ENCODE measurements at places on chromosomes 5 and 9.

GRCh38 chr5:98965226-98965625 lies 36.4 kb upstream of the CHD1 start:
- DNase-seq, result no peak

DNA sequence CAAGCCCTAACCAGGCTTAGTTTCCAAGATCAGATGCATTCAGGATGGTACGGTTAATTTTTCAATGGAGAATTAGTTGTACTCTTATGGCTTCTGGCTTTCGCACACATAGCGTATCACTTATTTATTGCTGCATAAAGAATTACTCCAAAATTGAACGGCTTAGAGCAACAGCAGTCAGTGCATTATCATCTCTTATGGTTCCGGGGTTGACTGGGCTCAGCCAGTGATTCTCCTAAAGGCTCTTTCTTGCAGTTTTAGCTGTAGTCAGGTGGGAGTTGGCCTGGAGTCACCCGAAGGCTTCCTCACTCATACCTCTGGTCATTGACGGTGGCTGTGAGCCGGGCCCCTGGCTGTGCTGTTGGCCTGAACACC lies 595 bp upstream of the GRHPR start:
- peak; percentile 20 for DNase-seq

DNA sequence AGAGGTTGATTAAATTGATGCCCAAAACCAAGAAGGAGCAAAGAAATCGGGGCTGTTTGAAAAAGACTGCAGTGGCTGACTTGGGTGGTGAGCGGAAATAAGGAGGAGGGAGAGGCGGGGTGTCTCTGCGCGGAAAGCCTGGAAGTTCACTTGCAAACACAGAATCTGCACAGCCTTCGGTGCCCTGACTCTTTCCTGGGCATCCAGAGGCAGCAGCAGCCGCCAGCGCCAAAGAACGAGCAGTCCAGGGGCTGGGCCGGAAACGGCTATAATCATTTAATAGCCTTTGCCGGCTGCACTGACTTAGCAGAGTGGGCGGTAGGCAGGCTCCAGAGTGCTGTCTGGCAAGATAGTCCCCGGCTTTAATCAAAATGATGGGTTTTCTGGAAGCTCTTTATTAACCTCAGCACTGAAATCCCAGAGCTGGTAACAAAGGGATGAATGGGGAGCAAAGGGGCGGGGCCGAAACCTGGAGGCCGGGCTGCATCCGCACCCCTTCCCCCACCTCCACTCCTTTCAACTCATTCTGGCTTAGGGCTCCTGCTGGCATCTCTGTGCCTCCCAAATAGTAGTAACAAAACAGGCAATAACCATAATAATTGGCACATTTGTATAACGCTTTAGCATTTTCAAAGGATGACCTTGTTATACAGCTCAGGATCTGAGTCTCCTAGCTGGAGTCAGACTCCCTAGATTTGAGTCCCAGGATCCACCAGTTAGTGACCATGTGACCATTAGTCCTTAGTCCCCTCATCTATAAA lies 35.7 kb downstream of the PCDHAC2 start:
- no peak for DNase-seq

GRCh38 chr9:23342291-23342690 lies 483.7 kb downstream of the ELAVL2 start:
- DNase-seq, result peak; percentile 1

- no peak for DNase-seq
These were observed 9.7 kb upstream of the MYOZ3 start for GRCh38 chr5:150651382-150651781.

- peak; percentile 50 for DNase-seq
These were observed 465.4 kb downstream of the RASEF start for GRCh38 chr9:82597241-82598203.

DNA sequence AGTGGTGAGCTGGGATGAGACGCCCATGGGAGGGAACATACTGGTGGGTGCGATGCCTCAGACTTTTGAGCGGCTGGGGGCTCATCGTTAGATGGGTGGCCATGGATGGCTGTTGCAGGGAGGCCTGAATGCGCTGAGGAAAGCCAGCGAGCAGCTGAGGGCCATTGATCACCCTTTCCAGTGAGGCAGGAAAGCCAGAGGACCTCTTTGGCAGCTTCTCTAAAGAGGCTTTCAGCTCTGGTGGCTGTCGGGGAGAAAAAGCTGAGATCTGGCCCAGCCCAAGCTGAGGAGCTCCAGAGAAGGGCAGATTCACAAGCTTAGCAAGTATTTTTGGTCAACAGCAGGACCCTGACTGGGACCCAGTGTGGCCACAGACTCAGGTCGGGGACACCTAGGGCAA lies 13.3 kb upstream of the VAV2 start:
- DNase-seq, result no peak

DNA sequence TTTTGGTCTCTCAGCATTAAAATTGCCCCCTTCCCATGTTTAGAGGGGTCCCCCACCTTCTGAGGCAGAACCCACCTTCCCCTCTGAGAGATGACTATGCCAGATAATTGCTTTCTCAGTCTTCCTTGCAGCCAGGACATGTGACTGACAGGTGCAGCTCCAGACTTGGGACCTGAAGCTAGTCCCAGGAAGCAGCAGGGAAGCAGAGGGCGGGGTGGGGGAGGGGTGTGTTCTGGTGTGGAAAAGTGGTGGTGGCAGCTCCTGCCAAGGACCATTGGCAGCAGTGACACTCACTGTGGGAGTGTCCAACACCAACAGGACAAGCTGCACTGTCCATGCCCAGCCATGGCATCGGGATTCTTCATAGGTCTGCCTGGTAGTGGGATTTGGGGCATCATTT lies 2.3 kb downstream of the EIF4E1B start:
- no peak for DNase-seq

GRCh38 chr9:114047717-114048116 lies 30.4 kb downstream of the AMBP start:
- DNase-seq, result no peak

DNA sequence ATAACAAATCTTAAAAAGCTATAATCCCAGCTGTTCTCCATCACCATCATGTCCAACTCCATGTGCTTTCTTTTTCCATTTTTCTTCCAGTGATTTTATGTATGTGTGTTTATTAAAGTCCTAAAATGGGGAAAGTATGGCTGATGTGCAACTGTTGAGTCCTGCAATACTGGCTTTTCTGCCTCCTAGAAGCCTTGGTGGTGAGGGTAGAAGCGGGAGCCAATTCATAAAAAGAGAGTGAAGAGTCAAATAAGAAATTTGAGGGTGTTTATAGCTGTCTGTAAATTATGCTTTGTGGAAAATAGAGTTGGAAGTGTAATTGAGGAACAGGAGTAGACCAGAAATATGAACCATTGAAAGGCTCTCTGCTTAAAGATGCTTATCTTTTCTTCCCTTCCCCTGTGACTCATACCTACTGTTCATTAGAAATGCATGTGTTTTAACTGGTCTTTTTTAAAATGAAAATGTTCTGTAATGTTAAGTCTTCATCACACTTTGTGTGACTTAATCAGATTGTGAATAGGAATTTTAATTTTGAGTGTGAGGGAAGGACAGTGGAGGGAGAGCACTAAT lies 80.1 kb downstream of the ZCCHC7 start:
- DNase-seq, result peak; percentile 54

DNA sequence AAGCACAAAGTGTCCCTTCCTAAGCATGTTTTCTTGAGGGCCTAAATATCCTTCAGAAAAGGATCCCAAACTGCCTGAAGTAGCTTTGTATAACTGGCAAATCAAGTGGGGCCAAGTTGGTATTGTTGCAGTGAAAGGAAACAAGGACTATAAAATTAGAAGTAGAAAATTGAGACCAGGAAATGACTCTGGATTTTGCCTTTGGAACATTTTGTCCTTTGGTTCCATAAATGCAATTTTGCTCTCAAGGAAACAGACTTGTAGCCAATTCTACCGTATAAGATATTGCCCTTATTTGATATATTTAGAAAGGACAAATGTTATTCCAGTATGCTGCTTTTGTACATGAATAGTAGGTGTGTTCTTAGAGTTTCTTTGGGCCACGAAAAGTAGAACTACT lies 34.4 kb downstream of the RABGAP1 start:
- DNase-seq, result no peak

GRCh38 chr5:2550509-2550908 lies 201.0 kb downstream of the IRX2 start:
- DNase-seq, result no peak

GRCh38 chr9:103371152-103371551 lies 376.0 kb downstream of the CYLC2 start:
- DNase-seq, result no peak

GRCh38 chr5:107401470-107402122 lies 269.1 kb downstream of the EFNA5 start:
- no peak for DNase-seq

- no peak for DNase-seq
These were observed 57.2 kb downstream of the COL5A1 start for GRCh38 chr9:134698587-134699342.

GRCh38 chr9:12775679-12776512 lies 1.1 kb downstream of the LURAP1L start:
- DNase-seq, result peak; percentile 89

DNA sequence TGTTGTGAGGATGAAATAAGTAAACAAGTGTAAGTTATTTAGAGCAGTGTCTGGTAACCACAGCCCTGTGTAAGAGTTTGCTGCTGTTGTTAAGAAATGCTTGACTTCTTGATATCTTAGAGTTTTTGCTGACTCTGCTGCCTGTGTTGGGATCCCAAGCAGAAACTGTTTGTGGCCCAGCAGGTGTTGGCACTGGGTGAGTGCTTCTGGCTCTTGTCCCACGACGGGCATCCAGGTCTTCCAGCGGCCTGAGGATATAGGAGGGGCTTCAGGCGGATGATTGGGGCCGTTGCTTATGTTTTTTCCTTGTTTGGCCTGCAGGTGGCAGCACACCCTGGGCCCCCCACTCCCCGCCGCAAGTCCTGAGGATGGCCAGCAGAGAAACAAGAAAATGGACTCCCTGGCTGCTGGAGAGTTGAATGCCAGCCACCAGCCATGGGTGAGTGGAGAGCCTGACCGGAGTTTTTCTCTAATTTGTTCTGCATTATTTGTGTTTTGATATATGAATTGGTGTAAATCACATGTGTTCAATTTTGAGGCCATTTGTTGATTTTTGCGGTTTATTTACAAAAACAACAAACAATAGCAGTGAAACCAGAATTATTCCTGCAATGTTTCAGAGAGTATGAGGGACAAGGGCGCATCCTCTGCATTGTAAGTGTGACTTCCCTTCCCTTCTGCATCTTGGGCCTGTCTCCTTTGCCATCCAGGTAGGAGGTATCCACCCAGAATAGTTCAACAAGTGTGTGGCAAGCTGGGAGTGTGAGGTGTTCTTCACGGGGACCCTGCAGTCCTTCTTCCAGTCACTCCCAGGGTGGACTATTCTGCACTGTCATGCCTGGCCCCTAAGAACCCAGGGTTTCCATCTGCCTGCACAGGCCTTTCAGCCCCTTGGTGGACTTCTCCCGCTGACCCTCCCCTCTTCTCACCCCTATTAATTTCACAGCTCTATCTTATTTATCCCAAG lies 50.3 kb downstream of the SLC22A5 start:
- peak; percentile 80 for DNase-seq

DNA sequence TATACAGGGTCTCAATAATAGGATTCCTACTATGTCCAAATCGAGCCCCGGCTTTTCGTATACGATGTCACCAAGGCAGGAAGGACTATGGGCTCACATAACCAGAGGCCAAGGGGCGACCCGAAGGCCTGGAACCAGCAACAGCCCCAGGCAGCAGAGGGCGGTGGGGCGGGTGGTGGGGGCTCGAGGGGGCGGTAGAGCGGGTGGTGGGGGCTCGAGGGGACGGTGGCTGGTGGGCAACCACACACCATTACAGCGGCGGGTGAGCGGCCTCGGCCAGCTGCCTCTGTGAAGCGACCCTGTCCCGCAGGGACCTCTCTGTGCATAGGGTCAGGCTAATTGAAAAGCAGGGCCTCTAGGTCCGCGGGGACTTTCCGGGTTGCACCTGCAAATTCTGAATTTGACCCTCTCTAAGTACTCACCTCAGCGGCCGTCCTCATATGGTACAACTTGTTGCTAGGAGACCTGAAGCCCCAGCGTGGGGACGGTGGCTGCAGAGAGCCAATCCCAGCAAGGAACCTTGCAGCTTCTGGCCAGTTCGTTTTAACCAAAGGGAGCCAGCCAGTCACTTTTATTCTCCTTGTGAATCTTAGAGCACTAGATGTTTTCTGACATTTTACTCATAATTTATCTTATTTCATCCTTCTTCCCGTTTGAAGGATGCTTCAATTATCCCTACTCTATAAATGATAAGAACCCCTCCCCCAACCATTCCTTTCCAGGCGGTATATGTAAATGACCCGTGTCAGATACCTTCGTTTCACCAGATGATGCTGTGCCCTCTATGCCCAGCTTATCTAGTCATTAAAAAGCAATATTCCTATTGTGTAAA lies at the start of gene NME5:
NME5 (minus strand) TSS at position 480 of the 832 bp plus-strand sequence. CDS start 648 bp downstream, outside the sequence.
- DNase-seq, result peak; percentile 79

GRCh38 chr9:119157196-119157595 lies 212.0 kb downstream of the BRINP1 start:
- DNase-seq, result peak; percentile 57

DNA sequence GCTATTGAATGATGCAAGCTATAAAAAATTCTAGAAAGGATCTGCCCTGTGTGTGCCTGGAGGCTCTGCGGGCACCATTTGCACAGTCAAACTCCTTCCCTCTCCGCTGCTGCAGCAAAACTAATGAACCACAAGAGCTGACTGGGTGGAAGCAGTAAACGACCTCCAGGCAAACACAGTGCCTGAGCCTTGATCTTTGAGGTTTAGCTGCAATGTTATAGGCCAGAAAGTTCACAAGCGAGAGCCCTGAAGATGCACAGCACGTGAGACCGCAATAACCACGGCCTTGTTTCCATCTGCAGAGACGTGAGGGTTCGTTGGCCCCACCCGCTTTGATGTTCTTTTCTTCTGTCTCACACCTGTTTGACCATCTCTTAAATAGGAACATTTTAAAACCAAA lies 69.2 kb upstream of the S1PR3 start:
- no peak for DNase-seq

GRCh38 chr9:112586599-112587155 lies 100.0 kb downstream of the KIAA1958 start:
- DNase-seq, result peak; percentile 6

GRCh38 chr9:82894961-82895821 lies 167.8 kb downstream of the RASEF start:
- DNase-seq, result no peak

- DNase-seq, result no peak
These were observed 107.7 kb upstream of the TLX3 start for GRCh38 chr5:171201310-171201709.

DNA sequence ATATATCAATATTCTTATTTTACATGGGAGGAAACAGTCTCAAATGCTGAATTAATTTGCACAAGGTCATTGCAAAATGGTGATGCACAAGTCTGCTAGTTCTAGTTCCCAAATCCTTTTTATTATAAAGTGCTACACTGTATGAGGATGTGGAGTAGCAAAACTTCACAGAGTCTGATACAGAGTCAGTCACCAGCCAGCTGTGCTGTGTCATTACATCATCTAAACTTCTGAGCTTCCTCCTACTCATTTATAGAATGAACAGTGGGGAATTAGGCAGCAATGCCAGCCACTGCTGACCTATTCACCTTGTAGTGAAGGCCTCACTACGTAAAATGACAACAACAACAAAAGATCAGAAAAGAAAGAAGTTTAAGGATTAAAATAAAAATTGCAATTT lies 357.8 kb downstream of the TMEM167A start:
- DNase-seq, result peak; percentile 16
